ENCODE measurements at places on chromosomes 6 and 20. TPM values are rescaled to one million over a fixed set of nuclear protein-coding genes. Genes with fewer than 3 reads are reported as not detected.

The ANGPT4 gene
- polyA plus RNA-seq = not detected

The CGA gene
- not detected for polyA plus RNA-seq

The HS3ST5 gene
- not detected for polyA plus RNA-seq

The EDN3 gene
- polyA plus RNA-seq = not detected

The CRYBG1 gene
- 20.5 TPM for polyA plus RNA-seq

The PRL gene
- polyA plus RNA-seq = not detected

The RFX6 gene
- polyA plus RNA-seq = not detected

The PAK5 gene
- polyA plus RNA-seq = not detected

The LPA gene
- polyA plus RNA-seq = not detected

The ID4 gene
- not detected for polyA plus RNA-seq

The PRDM1 gene
- 45.4 TPM for polyA plus RNA-seq

The XKR7 gene
- not detected for polyA plus RNA-seq

The RALGAPB gene
- polyA plus RNA-seq = 15.6 TPM

The FERMT1 gene
- polyA plus RNA-seq = not detected

The DDO gene
- polyA plus RNA-seq = not detected

The UNC5CL gene
- 0.13 TPM for polyA plus RNA-seq

The AFDN gene
- polyA plus RNA-seq = 1.4 TPM

The HLA-DQB1 gene
- polyA plus RNA-seq = 11.1 TPM

The GSTA1 gene
- polyA plus RNA-seq = not detected

The ME1 gene
- 0.08 TPM for polyA plus RNA-seq

The KHDRBS2 gene
- not detected for polyA plus RNA-seq

The GPX5 gene
- polyA plus RNA-seq = not detected

All from CD4-positive, alpha-beta memory T cell (primary cell).